Brain microvascular endothelial cell (primary cell): ENCODE measurements at places on chromosomes 1 and 21.

- no peak for DNase-seq
Measured at GRCh38 chr1:207032528-207033017, at the start of gene C1orf116. TSS of gene C1orf116 (minus strand) at chr1:207032756. CDS start at chr1:207027598, 5,158 bp downstream.

GRCh38 chr1:153926405-153926804, 3.6 kb upstream of the GATAD2B start:
- DNase-seq, result no peak

GRCh38 chr1:175600721-175601440, 142.5 kb downstream of the TNR start:
- DNase-seq, result no peak

GRCh38 chr1:19862944-19863343, 19.3 kb upstream of the OTUD3 start:
- DNase-seq, result no peak

GRCh38 chr21:32918478-32919120, 107.1 kb upstream of the OLIG2 start:
- no peak for DNase-seq

DNA sequence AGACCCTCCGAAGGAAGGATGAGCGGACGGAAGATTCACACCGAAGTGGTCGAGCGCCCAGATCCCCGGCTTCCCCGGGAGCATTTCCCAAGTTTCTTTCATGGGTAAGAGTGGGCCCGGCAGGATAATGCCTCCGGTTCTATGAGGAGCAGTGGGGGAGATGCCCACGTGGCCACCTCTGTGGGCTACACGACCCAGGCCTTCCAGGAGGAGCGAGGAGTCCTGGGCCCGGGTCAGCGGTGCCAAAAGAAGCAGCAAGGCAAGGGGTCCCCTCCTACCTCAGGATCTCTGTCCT, 7.9 kb upstream of the NBPF11 start:
- DNase-seq, result no peak

GRCh38 chr1:47228644-47229030, 3.4 kb downstream of the TAL1 start:
- no peak for DNase-seq

- DNase-seq, result no peak
Measured at GRCh38 chr1:194298007-194298598, 1111.7 kb upstream of the B3GALT2 start.

DNA sequence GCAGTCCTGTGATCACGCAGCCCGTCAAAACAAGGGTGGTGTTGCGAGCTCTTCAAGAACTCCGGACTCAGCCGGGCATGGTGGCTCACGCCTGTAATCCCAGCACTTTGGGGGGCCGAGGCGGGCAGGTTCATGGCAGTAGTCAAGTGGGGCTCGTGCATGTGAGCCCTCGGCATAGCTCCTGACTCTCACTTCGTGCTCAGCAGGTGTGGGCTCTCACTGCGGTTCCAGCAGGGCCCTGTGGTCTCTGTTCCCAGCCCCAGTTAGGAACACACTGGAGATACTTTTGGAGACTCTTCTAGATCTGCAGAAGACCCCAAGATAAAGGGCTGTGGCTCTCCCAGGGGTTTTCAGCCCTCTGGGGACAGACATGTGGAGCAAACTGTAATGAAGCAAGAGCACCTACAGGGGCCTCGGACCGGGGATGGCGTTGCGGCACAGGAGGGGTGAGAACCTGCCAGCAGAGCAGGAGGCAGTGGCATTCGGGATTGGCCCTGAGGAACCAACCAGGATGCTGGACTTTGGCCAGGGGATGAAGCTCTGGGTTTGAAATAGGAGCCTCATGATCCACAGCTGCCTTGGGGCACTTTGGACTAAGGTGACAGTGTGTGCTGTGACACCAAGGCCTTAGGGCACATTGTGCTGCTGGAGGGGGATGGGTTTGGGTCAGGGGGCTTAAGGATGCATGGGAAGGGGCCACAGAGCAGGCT, 443.2 kb downstream of the CAMTA1 start:
- DNase-seq, result no peak

DNA sequence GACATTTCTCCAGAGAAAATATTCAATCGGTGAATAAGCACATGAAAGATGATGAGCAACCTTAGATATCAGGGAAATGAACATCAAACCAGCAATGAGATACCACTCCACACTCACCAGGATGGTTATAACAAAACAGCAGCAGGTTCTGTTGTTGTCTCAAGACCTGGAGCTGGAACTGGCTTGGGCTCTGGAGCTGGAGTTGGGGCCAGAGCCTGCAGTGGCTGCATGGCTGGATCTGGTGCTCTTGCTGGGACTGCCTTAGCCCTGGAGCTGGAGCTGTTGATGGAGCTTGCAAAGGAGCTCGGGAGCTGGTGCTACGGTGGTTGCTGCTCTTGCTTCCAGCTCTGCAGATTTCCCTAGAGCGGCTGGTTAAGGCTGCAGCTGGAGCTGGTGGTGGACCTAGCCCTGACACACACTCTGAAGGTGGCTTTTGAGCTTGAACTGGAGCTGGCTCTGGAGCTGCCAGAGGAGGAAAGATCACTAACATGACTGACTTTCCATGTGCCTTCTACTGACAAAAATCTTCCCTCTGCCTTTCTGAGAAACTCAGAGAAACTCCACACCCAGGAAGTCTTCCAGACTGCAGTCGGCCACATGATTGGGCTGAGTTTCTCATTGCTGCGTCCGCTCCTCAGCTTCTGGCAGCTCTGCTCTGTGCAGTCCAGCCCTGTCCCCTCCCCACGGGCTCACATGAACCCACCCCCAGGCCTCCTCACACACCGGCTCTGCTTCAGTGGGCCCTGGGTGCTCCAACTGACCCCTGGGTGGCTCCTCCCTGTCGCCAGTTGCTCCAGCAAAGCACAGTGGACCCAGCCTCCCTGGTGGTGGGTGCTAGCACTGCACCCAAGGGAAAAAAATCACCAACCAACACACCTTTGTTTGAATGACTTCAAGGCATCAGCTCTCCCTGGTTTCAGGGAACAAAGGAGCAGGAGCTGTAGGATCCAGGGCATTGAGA, 139.1 kb upstream of the FMN2 start:
- peak; percentile 10 for DNase-seq

- DNase-seq, result no peak
Measured at GRCh38 chr1:178490967-178491366, 5.8 kb downstream of the CLEC20A start.

GRCh38 chr1:3293563-3294080, 160.8 kb upstream of the ARHGEF16 start:
- DNase-seq, result no peak

GRCh38 chr1:10459184-10459583, 9.4 kb downstream of the CORT start:
- peak; percentile 67 for DNase-seq

GRCh38 chr1:153386500-153386901, 4.4 kb downstream of the S100A8 start:
- no peak for DNase-seq

- DNase-seq, result no peak
Measured at GRCh38 chr1:44405798-44406736, 1.0 kb downstream of the RNF220 start.

DNA sequence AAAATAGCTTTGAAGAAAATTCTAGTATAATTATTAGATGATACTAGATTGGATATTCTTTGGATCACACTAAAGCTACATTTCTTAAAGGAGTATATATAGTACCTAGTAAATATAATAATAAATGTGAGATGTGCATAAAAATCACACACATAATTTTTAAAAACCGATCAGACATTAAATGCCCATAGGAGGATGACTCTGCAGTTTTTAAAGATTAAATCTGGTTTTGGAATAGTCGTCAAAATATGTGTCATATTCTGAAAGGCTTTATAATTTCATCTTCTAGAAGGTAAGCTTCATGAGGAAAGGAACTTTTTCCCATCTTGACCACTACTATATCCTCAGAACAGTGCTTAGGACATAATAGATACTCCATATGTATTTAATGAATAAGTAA, 169.0 kb downstream of the NRIP1 start:
- DNase-seq, result no peak

DNA sequence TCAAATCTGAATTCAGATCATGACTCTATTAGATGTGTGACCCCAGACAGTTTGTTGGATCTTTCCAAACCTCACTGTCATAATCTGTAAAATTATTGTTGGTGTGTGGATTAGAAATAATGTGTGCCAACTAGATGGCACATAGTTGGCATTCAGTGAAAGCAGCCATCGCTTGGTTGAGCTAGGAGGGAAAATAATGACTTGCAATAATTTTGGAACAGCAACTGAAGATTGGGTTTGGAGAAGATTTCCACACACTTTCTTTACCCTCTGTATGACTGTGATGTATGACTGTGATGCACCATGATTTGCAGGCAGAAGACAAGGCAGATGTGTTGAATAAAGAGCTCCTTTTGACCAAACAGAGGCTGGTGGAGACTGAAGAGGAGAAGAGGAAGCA, 24.0 kb upstream of the CACYBP start:
- DNase-seq, result no peak
